GM23248 (cell line): ENCODE measurements at places on chromosomes 3 and 15. TPM values are rescaled to one million over a fixed set of nuclear protein-coding genes. Genes with fewer than 3 reads are reported as not detected.

The HDGFL3 gene
- 16.2 and 20.7 TPM in 2 replicates for polyA plus RNA-seq

The CAV3 gene
- 0.15 TPM in 1 of 2 replicates, not detected in the other for polyA plus RNA-seq

DNA sequence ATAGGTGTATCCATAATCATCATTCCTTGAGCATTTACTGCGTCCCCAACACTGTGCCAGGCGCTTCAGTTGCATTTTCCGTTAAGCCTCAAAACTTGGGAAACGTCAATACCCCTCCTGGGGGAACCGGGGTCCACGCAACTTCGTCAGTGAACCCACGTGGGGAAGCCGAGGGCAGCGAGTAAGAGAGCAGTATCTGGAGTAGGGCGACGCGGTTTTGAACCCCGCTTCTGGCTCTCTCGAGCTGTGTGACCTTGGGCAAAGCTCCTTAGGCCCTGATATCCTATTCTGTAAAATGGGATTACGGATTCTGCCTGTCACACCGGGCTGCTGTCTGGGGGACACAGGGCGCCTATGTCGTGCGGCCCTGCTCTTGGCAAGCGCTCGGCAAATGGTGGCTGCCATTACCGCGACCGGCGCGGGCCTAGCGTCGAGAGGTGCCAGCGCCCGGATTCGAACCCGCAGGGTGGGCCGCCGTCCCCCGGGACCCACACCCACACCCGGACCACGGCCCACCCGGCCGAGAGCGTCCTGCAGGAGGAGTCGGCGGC is 590 bp downstream of the POLG start:
- DNase-seq = no peak

- DNase-seq = no peak
Observed at GRCh38 chr15:83209333-83209732, 1.7 kb upstream of the HDGFL3 start.

GRCh38 chr15:75156326-75157215 is 45.1 kb upstream of the C15orf39 start:
- DNase-seq = no peak

DNA sequence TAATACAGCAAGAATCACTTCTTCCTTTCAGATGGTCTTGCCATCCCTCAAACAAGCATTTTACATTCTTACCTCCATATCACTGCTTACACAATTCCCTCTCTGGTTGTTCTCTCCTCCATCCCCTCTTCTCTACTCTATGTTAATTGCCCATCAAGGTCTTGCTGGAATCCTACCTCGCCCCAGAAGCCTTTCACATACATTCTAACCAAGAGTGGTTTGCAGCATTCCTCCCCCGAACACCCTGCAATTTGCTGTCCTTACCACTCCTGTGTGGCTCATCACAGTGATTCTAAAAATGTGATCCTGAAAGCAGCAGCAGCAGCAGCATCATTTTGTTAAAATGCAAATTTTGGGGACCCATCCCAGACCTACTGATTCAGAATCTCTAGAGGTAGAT is 30.6 kb downstream of the TNIK start:
- no peak for DNase-seq

DNA sequence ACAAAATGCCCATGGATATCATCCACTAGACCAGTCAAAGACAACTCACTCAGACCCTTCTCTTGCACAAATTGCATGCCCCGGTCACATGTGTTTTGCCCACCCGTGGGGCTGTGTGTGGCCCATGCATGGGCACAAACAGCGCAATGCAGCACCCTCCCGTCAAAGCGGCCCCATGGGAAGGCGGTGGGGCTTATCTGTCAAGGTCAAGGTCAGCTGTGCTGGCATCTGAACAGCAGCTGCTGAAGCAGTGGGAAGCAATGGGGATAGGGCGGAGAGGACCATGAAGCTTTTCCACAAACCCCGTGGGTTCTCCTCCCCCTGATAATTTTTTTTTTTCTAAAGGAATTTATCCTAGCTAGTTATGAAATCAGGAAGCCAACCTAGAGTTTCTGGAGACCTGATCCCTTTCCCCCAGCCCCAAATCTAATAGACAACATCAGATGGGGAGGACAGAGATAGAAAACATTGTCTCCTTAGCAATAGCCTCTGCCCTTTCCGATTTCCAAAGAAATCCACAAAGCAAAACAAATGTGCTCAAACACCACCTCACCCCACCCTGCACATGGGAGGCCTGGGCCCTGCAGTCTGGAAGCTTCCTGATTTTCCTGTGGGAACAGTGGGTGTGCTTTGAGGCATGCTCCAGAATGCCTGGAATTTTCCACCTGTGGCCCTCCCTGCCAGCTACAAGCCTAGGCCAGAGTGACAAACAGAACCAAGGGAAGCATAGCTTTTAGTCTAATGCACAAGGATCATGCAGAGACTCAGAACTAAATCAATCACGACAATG is 84.4 kb downstream of the BDH1 start:
- no peak for DNase-seq

DNA sequence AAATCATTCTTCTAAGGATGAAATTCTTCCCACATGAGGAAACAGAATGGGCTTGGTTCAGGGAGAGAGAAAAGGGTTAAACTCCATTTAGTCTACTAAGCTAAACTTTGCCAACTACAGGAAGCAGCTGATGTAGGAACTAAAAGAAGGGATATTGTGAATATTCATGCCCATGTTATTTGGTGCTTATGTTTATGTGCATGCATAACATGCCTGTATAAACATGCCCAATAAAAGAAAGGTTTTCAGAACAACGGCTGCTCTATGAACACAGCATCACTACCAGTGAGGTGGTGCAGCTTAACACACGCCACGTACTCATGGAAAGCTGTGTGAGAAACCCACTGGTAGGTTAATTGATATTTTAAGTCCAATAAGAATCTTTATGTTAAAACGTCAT is 59.4 kb upstream of the VGLL4 start:
- DNase-seq = no peak

DNA sequence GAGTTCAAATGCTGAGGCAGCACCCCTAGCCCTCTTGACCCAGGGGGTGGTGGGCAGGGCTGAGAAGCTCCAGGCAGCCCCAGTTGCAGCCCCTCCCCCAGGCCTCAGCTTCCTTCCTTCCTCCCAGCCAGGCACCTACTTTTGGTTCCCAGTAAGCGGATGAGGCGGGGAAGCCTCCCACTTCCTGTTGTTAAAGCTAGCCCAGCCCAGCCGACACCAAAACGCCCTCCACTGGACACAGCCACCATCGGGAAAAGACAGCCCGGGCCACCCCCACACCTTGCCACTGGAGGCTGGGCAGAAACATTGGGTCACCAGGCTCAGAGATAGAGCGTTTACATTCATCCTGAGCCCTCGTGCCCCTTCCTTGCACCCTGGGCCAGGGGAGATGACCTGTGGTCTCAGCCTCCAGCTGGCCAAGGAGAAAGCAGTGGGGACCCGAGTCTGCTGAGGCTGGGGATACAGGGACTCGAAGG is 3.5 kb downstream of the DUSP7 start:
- DNase-seq = peak; percentile 91

DNA sequence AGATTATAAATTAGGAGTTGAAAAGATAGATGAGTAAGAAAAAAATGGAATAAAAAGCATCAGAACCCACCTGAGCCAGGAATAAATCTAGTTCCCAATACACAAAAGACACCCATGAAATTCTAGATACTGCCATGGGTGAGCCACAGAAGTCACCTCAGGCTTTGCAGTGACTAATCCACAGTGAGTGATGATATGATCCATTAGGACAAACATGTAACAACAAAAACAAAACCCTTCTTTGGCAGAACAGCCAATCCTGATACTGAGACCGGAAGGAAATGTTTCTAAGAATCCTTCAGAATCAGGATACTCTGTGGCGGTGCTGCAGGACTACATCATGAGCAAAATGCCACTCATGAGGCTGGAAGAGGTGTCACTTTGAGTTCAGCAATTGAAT is 15.0 kb upstream of the MINDY4B start:
- no peak for DNase-seq

DNA sequence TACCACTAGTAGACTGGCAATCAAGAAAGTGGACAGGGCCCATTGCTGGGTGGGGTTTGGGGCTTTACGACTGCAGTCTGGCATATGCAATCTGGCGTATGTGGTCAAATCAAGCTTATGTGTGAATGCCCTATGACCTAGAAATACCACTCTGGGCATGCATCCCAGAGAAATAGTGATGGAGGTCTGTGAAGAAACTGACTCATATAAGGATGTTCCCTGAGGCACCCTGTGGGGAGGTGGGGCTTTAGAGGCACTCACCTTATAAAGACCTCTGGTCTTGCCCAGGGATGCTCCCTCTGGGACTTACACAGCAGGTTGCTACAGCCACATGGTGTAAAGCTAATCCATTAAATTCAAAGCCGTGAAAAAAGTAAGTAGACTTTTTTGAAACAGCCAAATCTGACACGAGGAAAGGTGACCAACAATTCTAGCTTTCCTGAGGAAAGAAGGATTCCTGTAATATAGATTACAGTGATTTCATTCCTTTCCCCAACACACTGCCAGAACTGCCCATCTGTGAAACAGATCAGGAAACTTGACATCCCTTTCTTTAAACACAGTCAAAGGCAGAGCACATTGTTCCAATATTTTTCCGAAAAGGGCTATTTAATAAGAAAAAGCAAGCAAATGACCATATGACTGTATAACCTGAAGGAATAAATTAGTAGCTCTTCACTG is 13.6 kb downstream of the RARRES1 start:
- DNase-seq = peak; percentile 84

- no peak for DNase-seq
Observed at GRCh38 chr3:79233431-79234060, 534.3 kb downstream of the ROBO1 start.

DNA sequence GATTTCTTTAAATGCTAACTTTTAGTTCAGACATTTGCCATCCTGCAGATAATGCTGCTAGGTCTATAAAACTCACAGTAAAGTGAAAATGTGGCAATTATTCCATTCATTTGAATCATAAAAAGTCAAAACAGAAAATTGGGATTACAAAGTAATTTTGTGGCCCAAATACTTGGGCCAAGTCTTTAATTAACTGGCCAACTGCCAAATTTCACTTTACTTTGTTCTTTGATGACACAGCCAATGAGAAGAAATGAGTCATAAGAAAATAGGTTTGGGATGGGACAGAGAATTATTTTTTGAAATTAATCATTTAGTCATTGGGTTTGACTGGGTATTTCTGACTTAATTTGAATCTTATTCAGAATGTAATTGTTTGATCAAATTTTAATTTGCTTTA is 89.8 kb upstream of the SLC2A2 start:
- peak; percentile 62 for DNase-seq

DNA sequence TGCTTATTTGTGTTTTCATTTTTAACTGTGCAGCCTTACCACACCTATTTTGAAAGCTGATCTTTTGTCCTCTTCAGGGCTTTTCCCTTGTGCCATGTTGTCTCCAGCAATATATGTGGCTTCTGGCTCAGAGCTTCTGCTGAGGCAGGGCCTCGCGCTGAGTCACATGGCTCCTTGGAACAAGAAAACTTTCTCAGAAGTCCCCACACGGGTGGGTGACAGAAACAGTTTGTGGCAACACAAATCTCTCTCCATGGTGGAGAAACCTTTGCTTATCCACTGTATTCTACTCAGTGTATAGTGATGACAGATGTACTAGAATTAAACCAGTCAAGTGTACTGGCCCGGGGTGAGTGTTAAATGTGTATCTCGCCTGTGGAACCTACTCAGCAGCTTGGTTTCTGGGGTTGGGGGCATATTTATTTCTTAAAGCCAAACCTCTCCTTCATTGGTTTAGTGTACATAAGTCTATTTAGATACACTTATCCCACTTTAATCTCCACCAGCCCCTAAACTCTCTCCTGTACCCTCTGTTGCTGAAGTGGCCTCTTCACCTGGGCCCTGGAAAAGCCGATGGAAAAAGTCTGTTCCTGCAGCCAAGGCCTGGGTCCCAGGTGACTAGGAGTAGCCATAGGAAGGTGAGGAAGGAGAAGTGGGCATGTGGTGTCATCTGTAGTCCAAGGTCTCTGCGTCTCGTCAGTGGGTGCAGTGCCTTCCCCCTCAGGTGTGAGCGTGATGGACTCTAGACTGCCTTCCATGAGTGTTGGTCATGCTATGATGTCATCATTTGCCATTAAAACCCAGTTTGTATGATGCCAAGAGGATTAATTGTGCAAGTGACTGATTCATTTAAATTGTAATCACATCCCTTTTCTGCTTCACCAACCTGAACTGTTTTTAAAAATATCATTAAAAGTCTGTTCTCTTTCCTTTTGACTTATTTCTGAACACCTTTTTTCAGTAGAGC is 3.2 kb upstream of the FBXL22 start:
- DNase-seq = peak; percentile 32

GRCh38 chr3:50390508-50391224 is 31.3 kb upstream of the TMEM115 start:
- DNase-seq = no peak
